ENCODE measurements at places on chromosomes 7 and 10. TPM values are rescaled to one million over a fixed set of nuclear protein-coding genes. Genes with fewer than 3 reads are reported as not detected.

DNA sequence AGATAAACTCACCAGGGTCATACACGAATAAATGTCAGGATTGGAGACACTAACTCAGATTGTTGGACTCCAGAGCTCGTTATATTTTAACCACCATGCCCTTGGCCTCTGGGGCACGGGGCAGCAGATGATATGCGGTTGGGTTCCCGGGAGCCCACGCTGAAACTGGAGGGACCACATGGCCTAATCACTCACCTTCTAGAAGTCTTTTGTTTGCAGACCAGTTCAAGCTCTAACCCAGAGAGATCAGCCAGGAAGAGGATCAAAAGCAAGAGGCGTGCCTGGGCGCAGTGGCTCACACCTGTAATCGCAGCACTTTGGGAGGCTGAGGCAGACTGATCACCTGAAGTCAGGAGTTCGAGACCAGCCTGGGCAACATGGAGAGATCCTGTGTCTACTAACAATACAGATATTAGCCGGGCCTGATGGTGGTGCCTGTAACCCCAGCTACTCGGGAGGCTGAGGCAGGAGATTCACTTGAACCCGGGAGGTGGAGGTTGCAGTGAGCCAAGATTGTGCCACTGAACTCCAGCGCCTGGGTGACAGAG lies 42.6 kb upstream of the ECHDC3 start:
- H3K27me3 ChIP-seq, result no peaks in the 10 kb centered on the region
- DNase-seq, result no peak
- no peaks in the 10 kb centered on the region for H3K4me1 ChIP-seq
- no peak overlapping the region for H3K27ac ChIP-seq
- no peak overlapping the region for H3K4me3 ChIP-seq
- no peaks in the 10 kb centered on the region for H3K36me3 ChIP-seq

- no peak overlapping the region for H3K4me3 ChIP-seq
- H3K27me3 ChIP-seq, result no peaks in the 10 kb centered on the region
These were observed 65.3 kb downstream of the CARD11 start for GRCh38 chr7:2978408-2978807.

DNA sequence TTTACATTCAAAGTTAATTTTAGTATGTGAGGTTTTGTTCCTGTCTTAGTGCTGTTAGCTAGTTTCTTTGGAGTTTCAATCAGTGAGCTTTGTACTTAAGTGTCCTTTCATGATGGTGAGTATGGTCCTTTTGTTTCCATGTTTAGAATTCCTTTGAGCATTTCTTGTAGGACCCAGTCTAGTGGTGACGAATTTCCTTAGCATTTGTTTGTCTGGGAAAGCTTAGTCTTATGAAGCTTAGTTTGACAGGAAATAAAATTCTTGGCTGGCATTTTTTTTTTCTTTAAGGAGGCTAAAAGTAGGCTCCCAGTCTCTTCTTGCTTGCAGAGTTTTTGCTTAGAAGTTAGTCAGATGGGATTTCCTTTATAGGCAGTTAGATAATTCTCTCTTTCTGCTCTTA lies 209.2 kb upstream of the SEMA3C start:
- H3K4me1 ChIP-seq, result no peaks in the 10 kb centered on the region
- H3K4me3 ChIP-seq, result no peak overlapping the region
- H3K27me3 ChIP-seq, result no peaks in the 10 kb centered on the region

Gene PRSS2
- 13.1 TPM for total RNA-seq

Gene GALNT17
- total RNA-seq, result 8.9 TPM

Gene NKX2-3
- not detected for total RNA-seq

DNA sequence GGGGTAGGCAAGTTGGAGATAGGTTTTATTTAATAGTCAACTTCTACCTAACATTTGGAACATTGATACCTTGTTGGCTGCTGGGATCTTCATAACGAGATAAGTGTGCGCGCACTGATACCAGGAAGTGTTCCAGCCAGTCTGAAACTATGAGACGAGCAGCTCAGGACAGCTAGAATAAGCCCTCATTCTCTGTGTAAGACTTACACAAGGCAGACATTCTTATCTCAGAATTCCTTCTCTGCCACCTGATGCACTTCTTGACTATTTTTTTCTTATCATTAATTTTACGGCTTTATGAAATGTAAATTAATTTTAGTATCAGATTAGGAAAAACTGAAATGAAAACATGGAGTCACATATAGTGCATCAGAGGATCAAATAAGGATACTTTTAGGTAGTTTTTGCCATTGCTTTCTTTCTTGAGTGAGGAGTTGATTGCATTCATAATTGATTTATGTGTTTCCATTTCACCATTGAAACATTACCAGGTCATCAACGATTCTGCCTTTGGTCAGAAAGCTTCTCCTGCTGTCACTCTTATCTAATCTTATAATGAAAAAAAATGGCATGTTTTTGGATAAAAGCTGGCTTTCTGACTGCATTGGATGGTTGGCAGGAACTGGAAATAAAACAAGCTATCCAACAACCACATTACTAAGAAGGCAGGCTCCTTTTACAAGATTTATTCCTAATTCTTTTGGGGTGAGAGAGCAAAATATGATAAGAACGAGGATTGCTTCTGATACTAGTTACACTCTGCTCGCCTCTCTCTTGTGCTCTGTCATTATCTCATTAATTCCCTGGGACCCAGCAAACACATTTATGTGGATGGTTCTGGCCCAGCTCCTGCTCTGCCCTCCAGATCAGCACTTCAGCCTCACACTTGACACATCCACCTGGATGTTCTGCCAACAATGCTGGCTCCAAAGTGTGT lies 40.4 kb upstream of the ABCB5 start:
- no peaks in the 10 kb centered on the region for H3K4me1 ChIP-seq
- H3K27me3 ChIP-seq, result no peaks in the 10 kb centered on the region
- no peak for DNase-seq
- H3K36me3 ChIP-seq, result no peaks in the 10 kb centered on the region
- no peak overlapping the region for H3K27ac ChIP-seq

GRCh38 chr10:117217196-117217761 lies 20.0 kb downstream of the KCNK18 start:
- H3K4me1 ChIP-seq, result peaks cover 10% of the 10 kb centered on the region
- H3K36me3 ChIP-seq, result no peaks in the 10 kb centered on the region
- peaks cover 80% of the 10 kb centered on the region for H3K27me3 ChIP-seq
- peak overlapping the region; percentile 36 for H3K4me3 ChIP-seq

Gene APBB1IP
- 14.3 TPM for total RNA-seq

DNA sequence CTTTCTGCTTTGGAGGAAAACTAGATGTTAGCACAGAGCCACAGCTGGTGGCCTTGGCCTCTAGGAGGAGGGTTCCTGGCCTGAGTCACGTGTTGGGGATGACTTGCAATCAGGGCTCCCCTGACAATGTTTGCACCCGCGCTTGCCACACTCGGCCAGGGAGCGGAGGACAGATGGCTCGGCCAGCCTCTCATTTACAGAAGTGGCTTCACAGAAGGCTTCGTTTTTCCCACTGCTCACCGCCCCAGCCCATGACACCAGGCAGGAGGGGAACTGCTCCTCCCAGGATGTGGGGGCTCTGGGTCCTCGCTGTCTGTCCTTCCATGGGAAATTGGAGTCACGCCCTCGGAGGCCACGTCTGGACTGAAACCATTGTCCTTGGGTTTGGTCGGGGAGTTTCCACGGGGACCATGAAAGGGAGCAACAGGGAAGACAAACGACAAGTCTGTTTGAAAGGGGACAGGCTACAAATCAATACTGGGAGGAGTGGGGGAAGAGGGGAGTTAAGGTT lies 49.6 kb upstream of the UBE3C start:
- no peaks in the 10 kb centered on the region for H3K36me3 ChIP-seq
- no peak for DNase-seq
- no peak overlapping the region for H3K4me3 ChIP-seq
- no peak overlapping the region for H3K27ac ChIP-seq
- no peaks in the 10 kb centered on the region for H3K4me1 ChIP-seq

DNA sequence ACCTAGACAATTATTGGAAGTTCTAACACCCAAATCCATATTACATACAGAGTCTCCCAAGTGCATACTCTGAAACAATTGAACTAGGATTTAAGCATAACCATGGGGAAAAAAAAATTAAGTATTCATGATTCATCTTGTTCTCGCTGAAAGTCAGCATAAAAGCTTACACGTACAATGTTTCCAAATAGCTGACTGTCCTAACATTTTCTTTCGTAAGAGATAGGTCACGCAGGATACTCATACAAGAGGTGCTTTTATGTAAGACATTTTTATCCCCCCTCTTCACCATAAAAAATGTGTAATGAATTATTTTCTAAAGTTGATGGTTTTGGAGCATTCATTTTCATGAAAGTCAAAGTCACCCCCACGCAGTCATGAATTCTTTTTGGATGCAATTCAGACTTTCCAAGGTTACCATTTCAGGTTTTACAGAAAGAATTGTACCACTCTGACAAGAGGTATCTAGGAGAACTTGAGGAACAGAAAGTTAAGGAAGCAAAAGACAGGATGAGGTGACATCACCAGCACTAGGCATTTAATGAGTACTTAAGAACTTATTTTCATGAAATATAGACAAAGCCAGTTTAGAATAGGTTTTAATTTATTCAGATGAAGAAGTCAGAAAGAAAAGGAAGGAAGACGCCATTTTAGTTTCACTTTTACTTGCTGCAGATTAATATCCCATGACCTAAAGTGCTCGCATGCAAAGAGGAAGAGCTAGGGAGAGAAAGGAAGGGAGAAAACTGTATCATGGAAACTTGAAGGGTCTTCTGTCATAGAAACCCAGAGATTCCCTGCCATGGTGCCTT lies 55.8 kb downstream of the TMEM26 start:
- H3K36me3 ChIP-seq, result no peaks in the 10 kb centered on the region
- H3K4me1 ChIP-seq, result peaks cover 8% of the 10 kb centered on the region
- no peak for DNase-seq
- peak overlapping the region; percentile 81 for H3K27ac ChIP-seq

DNA sequence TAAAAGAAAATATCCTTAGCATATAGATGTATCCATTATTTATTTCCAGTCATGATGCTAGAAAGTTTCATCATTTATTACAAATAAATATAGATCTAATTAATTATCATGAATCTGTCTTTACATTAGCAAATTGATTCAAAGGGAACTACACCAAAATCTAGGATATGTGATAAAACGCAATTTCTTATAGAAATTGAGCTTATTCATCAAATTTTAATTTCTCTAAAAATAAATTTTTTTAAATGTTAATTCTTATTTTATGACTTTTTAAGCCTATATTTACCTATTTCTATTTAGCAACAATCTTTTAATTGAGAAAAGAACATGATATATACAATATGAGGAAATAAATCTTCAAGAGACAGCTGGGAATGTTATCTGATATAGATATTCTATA lies 34.0 kb upstream of the ING3 start:
- H3K27me3 ChIP-seq, result no peaks in the 10 kb centered on the region
- no peaks in the 10 kb centered on the region for H3K4me1 ChIP-seq
- no peak for DNase-seq
- H3K36me3 ChIP-seq, result no peaks in the 10 kb centered on the region

Gene TFEC
- total RNA-seq, result 12.9 TPM

GRCh38 chr7:43508461-43508860 lies 74.4 kb upstream of the STK17A start:
- H3K36me3 ChIP-seq, result no peaks in the 10 kb centered on the region
- no peaks in the 10 kb centered on the region for H3K4me1 ChIP-seq
- no peak for DNase-seq
- H3K27ac ChIP-seq, result no peak overlapping the region
- no peaks in the 10 kb centered on the region for H3K27me3 ChIP-seq

- H3K4me1 ChIP-seq, result no peaks in the 10 kb centered on the region
- DNase-seq, result no peak
- no peak overlapping the region for H3K4me3 ChIP-seq
- no peaks in the 10 kb centered on the region for H3K27me3 ChIP-seq
- no peaks in the 10 kb centered on the region for H3K36me3 ChIP-seq
- no peak overlapping the region for H3K27ac ChIP-seq
These were observed 89.2 kb upstream of the TOMM7 start for GRCh38 chr7:22911889-22912288.

GRCh38 chr10:122127943-122128342 lies 139.0 kb downstream of the TACC2 start:
- peaks cover 4% of the 10 kb centered on the region for H3K4me1 ChIP-seq
- H3K27ac ChIP-seq, result peak overlapping the region; percentile 87
- DNase-seq, result no peak
- H3K4me3 ChIP-seq, result peak overlapping the region; percentile 19

Gene FKBP6
- total RNA-seq, result 0.18 TPM

DNA sequence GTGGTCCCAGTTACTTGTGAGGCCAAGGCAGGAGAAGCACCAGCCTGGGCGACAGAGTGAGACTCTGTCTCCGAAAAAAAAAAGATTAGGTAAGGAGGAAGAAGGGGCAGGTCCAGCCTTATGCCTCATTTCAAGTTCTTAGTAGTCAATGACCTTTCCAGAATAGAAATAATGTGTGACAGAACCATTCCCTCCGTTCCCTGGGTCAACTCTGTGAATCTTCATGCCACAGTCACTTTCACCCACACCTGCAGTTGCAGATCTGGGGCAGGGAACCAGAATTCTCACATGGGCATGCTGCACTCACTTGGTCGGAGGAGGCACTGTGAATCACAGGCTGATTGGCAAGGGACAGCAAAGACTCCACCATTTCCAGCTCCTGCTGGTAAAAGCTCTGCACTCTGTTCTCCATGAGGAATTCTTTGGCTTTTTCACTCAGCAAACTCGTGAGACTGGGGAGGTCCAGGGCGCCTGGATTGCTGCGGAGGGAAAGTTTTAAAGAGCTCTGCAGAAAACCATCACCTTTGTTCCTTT lies 20.7 kb downstream of the STN1 start:
- H3K36me3 ChIP-seq, result peaks cover 53% of the 10 kb centered on the region
- H3K27ac ChIP-seq, result no peak overlapping the region
- DNase-seq, result no peak
- H3K4me1 ChIP-seq, result peaks cover 29% of the 10 kb centered on the region
- H3K4me3 ChIP-seq, result no peak overlapping the region

- no peak overlapping the region for H3K4me3 ChIP-seq
- no peak overlapping the region for H3K27ac ChIP-seq
- no peaks in the 10 kb centered on the region for H3K36me3 ChIP-seq
- no peaks in the 10 kb centered on the region for H3K27me3 ChIP-seq
- no peak for DNase-seq
- no peaks in the 10 kb centered on the region for H3K4me1 ChIP-seq
These were observed 52.3 kb upstream of the ARMC3 start for GRCh38 chr10:22875581-22875980.

- no peaks in the 10 kb centered on the region for H3K4me1 ChIP-seq
- no peak overlapping the region for H3K4me3 ChIP-seq
- peaks cover 5% of the 10 kb centered on the region for H3K27me3 ChIP-seq
- H3K36me3 ChIP-seq, result no peaks in the 10 kb centered on the region
These were observed 128.7 kb downstream of the DYNC1I1 start for GRCh38 chr7:95901006-95901405.

Gene KIAA1549
- total RNA-seq, result 4.8 TPM

- no peaks in the 10 kb centered on the region for H3K27me3 ChIP-seq
- no peak overlapping the region for H3K4me3 ChIP-seq
- H3K4me1 ChIP-seq, result no peaks in the 10 kb centered on the region
These were observed 546.8 kb downstream of the PHTF2 start for GRCh38 chr7:78345293-78345911.

Gene SLC39A12
- 0.15 TPM for total RNA-seq

Gene IKZF1
- 50.2 TPM for total RNA-seq
